Sciatic nerve (tissue), 2 donors: ENCODE measurements at places on chromosomes 1 and 21. TPM values are rescaled to one million over a fixed set of nuclear protein-coding genes. Genes with fewer than 3 reads are reported as not detected.

- DNase-seq: no peak
Measured at GRCh38 chr1:27136236-27136551, 18.7 kb downstream of the SLC9A1 start.

DNA sequence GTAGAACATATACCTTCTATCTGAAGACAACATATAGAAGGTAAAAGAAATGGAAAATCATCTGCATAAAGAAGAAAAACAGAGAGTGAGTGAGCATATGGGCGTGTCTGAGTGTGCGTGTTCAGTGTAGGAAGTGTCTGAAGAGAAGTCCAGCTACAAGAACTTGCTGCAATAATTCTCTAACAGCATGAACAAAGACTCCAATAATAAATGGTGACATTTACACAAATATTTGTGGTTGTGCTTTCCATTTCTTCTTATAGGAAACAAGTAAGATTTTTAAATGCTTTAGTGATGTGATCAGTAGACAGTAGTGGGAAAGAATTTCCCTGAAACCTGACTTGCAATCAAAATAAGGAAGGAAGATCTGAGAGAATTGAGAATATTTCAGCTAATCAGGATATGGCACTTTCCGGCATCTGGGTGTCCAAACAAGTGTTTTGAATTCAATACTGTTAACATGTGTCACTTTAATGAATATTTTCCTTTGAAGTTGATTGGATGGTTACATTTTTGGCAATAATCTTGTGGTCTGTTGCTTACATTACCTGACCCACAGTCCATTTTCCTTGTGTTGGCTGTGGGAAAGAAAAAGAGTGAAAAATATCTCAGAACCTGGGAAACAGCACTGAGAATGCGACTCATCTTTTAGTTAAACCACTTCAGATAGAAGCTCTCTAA lies 154.0 kb downstream of the TGFB2 start:
- DNase-seq: no peak

DNA sequence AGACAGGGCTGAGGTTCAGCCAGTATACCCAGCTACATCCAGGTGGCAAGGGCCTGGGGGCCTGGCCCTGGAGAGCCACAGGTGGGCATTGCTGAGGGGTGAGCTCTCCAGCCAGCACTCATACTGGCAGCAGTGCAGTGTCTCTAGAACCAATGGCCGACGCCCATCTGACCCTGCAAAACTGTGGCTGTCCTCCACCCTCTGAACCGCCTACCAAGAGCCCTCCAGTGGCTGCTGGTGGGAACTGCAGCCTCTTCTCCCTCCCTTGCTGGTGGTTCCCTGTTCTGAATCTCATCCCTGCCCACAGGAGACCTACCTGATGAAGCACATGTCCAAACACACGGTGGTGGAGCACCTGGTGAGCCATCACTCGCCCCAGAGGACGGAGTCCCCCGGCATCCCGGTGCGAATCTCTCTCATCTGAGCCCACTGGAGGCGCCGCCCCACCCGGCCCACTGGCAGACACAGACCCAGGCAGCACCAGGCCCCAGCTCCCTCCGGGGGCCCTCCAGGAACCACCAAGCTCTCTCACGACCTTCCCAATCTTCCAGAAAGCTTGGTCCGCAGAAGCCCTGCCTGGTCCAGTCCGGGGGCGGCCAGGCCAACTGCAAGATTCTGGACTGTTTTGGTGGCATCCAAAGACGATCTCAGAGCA lies 22.1 kb downstream of the A3GALT2 start:
- DNase-seq: peak; percentile 82

- DNase-seq: no peak
Measured at GRCh38 chr21:32712043-32712442, 15.8 kb downstream of the SYNJ1 start.

- no peak for DNase-seq
Measured at GRCh38 chr1:79817031-79817560, 810.6 kb upstream of the ADGRL4 start.

GRCh38 chr1:155999964-156000363 lies 20.8 kb downstream of the SSR2 start:
- DNase-seq: no peak

GRCh38 chr1:179031284-179031683 lies 5.6 kb downstream of the FAM20B start:
- DNase-seq: no peak

The SAMD13 gene
- total RNA-seq: 0.76 TPM

The GSTM1 gene
- 91.5 TPM for total RNA-seq
